DMS153 (cell line): ENCODE measurements at places on chromosomes 11 and 22.
A peak's percentile ranks its signal among the peaks of the same experiment; 100 is the strongest.

DNA sequence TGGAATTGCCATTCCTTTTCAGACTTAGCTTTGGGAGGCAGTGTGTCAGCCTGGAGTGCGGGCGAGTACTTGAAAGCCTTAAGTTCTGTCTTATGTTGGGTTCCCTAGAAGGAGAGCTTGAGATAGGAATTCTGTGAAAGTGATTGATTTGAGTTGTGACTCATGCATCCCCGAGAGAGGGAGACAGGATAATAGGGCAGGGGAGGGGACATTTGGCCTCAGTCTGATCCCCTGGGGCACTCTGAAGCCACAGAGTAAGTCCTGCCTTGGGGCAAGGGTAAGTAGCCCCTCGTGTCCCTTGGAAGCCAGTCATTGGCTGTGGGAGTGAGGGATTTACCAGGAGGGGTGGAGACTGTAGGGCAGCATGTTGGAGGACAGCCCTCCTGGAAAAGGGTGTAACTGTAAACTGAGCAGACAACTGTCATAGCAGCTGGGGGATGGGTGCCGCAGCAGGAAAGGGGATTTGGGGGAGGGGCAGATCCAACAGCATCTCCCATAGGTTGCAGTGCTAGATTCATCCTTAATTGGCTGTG is 44.0 kb downstream of the KIAA1671 start:
- DNase-seq = peak; percentile 91

GRCh38 chr11:44358713-44359112 is 48.8 kb upstream of the ALX4 start:
- no peak for DNase-seq

- DNase-seq = peak; percentile 69
Observed at GRCh38 chr22:37063431-37064420, 12.2 kb downstream of the KCTD17 start.

DNA sequence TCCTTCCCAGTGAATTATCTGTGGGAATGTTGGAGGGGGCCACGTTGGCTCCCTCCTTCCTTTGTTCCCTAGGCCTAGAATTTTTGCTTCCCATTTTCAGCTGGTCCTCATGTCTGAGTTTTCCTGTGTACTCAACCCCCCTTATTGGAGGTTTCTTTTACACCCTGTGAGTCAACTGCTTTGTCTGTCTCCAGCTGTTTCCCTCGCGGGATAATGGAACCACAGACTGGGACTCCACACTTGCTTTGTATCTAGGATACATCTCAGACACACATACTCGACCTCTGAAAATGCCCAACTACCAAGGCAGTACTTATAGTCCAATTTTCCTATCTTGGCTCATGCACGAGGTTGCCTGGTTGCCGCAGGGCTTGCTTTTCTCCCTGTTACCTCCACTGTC is 352.7 kb upstream of the MPPED2 start:
- DNase-seq = no peak

GRCh38 chr22:36175892-36176291 is 15.3 kb upstream of the APOL3 start:
- DNase-seq = no peak

- no peak for DNase-seq
Observed at GRCh38 chr22:40128989-40129388, 48.7 kb upstream of the TNRC6B start.

- no peak for DNase-seq
Observed at GRCh38 chr11:122852796-122853160, 14.5 kb downstream of the CRTAM start.

DNA sequence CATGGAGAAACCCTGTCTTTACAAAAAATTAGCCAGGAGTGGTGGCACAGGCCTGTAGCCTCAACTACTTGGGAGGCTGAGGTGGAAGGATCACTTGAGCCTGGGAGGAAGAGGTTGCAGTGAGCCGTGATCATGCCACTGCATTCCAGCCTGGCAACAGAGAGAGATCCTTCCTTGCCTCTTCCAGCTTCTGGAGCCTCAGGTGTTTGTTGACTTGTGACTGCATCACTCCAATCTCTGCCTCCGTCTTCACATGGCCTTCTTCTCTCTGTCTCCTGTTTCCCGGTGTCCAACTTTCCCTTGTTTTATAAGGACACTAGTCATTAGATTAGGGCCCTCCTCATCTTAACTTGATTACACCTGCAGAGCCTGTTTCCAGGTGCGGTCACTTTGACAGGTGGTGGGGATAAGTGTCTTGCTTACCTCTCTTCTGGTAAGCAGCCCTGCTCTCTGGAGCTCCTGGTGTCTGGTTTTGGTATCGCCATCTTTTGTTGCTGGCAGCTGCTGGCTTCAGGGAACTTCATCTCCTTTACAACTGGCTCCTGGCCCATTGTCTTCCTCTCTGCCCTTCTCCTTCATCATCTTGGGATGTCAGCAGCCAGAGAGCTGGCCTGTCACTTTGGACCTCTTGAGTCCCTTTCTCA is 8.2 kb upstream of the USP2 start:
- DNase-seq = no peak

DNA sequence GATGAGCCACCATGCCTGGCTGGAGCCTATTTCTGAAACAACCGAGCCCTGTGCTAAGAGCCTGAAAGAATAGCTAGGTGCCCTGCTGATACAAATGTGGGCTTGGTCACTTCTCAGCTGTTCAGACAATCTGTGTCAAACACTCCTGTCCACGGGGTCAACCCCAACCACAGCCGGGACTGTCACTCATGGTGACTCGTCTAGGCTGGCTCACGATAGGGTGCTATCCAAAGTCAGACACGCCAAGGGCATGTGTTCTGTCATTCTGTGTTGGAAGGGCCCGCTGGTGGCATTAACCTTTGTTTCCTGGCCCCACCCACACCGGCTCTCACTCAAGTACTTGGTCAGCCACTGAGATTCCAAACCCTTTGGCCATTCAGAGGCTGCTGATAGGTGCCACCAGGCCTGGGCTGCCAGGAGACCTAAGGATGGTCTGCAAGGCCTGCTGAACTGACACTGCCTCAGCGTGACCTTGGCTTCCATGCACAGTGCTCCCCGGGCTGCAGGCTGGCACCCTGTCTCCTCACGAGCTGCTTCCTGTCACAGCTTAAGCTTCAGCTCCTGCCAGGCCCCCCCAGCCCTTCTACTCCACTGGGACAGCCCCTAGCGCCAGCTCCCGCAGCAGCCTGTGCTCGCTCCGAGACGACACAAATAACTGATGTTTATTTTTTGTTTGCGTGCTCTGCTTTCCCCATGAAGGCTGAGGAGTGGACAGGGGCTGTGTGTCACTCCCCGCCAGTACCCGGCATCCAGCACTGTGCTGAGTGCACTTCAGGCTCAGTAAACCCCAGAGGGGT is 14.2 kb upstream of the CDC42BPG start:
- no peak for DNase-seq

GRCh38 chr11:60872961-60873524 is 5.7 kb downstream of the ZP1 start:
- peak; percentile 2 for DNase-seq

DNA sequence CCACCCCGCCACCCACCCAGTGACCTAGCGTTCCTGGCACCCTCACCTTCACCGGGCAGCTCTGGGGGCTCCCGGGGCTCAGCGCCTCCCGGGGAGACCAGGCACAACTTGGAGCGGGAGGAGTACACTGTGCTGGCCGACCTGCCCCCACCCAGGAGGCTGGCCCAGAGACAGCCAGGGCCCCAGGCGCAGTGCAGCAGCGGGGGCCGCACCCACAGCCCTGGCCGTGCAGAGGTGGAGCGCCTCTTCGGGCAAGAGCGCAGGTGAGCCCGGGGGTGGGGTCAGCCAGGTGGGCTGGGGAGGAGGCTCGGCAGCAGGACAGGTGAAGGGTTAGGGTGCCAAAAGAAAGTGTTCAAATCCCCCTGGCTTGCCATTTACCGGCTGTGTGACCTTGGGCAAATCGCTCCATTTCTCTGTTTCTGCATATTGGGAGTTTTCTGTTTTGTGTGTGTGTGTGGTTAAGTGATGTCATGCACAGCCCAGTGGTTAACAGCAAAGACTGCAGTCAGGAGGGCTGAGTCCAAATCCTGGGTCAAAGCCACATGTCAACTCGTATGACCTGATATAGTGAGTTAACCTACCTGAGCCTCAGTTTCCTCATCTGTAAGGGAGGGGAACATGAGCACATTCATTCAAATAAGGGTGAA is 29.5 kb downstream of the TRIOBP start:
- DNase-seq = no peak

- peak; percentile 76 for DNase-seq
Observed at GRCh38 chr11:46537537-46538295, 56.1 kb downstream of the AMBRA1 start.

DNA sequence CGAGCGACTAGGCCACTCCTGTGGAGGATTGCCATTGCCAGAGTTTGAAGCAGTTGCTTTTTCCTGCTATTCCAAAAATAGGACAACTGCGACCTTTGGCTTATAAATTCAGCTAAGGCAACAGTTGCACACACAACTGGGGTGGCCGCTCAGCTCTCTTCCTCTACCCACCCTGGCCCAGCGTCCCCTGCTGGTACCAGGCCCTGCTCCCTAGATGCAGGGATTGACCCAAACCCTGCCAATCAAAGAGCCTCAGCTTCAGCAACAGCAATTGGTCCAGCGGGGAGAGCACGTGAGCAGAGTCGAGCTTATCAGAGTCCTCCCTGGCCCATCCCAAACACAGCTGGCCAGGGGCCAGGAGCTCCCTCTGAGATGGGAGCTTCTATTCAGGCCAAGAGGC is 22.0 kb upstream of the CABP2 start:
- DNase-seq = peak; percentile 38

- no peak for DNase-seq
Observed at GRCh38 chr22:49643466-49643865, 184.2 kb downstream of the BRD1 start.

GRCh38 chr11:69241844-69242243 is 52.1 kb upstream of the MYEOV start:
- no peak for DNase-seq
